ENCODE measurements at places on chromosomes 7 and 10.

DNA sequence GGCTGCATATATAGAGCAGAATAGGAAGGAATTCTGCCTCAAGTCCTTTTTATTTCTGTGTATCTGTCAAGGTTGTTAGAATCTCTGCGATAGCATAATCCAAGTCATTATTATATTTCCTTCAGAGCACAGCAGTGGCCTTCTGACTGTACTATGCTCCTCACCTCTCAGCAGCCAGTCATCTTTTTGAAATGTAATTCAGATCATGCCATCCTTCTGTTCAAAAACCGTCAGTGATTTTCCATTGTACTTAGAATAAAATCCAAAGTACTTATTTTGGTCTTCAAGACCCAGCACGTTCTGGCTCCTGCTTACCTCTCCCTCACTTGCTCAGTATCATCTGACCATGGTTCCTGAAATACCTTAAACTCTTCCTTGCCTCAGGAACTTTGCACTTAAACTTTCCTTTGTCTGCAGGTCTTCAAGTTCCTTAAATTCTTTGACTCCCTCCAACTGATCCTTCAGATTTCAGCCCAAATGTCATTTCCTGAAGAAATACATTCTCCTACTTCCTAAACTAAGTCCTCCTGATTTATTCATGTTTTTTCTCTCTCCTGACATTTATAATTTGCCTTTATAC, 112.4 kb downstream of the ST7 start:
- no peak for DNase-seq

GRCh38 chr7:85095366-85095765, 91.5 kb downstream of the SEMA3D start:
- DNase-seq, result no peak

- no peak for DNase-seq
These were observed 64.5 kb upstream of the DNAJB12 start for GRCh38 chr10:72419241-72419640.

GRCh38 chr7:154744861-154745258, 258.1 kb downstream of the PAXIP1 start:
- DNase-seq, result no peak

- no peak for DNase-seq
These were observed 75.9 kb upstream of the HGF start for GRCh38 chr7:81845744-81846241.

DNA sequence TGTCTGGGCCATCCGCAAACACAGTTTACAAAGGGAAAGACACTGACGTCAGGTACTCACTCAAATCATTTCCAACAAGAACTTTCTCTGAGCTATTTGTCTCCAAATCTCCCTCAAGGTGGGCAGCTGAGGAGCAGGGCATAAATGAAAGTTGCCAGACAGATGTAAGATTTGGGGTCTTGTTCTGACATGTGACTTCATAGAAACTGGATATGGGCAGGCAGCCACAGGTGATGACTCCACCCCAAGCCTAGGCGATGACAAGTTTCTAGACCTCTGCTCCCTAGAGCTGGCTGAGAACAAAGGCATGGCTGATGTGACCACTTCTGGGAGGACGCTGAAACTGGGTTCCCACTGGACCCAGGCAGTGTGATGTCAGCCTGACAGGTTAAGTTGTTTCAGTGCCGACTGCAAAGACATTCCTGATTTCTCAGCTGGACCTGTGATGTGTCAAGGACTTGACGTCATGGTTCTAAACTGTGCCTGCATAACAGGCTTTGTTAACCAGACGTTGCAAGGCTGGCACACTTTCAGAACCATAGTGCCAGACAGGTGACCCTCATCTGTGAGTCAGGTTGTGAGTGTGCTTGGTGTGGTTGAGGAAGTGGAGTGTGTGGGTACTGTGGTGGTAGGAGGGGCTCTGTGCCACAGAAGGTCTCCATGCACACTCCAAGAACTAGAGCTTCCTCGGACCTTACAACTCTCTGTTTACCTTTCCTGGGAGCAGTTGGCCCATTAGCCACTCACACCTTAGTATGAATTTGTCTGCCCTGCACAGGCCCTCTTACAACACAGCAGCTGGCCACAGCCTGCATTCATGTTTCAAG, 39.9 kb upstream of the EBF3 start:
- no peak for DNase-seq

Measured in C1 segment of cervical spinal cord (tissue), 14 donors.